ENCODE measurements at places on chromosomes 12 and 14.

DNA sequence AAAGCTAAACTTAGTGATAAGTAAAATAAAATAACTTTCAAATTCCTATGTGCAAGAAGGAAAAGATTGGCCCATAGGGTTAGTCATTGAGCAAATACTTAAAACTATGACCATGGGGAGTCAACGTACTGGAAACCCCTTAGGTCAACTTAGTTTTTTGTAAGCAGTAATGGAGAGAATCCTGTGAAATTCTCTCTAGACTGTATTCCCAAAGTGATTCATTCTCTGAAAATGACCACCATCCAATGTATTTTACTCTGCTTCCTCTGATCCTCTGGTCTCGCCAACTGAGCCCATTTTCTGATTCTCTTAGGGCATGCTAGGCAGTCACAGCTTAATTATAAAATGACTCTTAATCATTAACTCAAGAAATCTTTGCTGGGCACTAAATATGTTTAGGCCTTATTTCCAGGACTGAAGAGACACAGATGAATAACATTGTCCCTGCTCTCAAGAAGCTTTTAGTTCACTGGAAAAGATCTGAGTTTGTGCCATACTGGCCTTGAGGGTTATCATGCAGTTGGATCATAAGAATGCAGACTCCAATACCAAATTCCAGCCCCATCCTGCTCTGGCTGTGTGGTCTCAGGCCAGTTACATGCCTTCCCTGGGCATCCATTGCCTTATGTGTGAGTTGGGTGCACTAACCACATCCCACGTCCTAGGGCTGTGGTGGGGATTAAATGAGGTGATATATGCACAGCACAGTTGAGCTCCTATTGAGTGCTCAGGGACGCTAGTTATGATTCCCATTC is 732.4 kb downstream of the AACS start:
- no peak for DNase-seq

GRCh38 chr12:55495490-55495889 is 3.3 kb downstream of the OR6C68 start:
- DNase-seq, result no peak

GRCh38 chr12:100375038-100375735 is 18.3 kb downstream of the SLC17A8 start:
- DNase-seq, result no peak

DNA sequence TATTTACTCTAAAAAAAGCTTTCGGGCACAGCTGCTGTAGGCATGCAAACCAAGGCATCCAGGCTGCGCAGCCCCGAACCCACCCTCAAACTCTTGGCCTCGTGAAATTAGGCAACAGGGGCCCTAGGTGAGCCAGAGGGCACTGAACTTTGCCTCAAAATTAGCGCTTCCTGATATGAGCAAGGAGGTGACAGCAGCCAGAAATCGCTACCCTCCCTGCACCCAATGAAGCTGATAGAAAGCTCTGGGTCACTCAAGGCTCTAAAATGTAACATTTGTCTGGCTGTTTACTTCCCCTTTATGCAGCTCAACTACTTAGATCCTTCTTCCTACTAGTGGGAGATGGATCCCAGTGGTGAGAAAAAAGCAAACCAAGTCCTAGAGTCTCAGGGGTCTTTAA is 61.8 kb downstream of the PITPNM2 start:
- no peak for DNase-seq

GRCh38 chr12:132788375-132789098 is 26.9 kb upstream of the ANKLE2 start:
- DNase-seq, result no peak

DNA sequence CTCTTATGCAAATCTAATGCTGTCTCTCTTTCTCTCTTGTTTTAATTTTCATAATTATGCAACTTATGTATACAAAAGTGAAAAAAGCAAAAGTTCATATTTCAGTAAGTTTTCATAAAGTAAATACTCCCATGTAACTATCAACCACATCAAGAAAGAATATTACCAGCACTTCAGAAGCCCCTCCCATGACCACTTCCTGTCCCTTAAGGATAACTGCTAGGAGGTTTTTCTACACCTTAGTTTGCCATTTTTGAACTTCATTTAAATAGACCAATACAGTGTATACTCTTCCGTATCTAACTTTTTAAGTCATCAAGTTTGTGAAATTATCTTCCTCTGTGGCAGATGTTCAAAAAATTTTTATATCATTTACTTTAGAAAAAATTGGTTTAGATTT is 547 bp upstream of the OR4K15 start:
- no peak for DNase-seq

GRCh38 chr14:87494010-87494409 is 499.0 kb downstream of the GALC start:
- no peak for DNase-seq

- no peak for DNase-seq
Measured at GRCh38 chr14:99127651-99128167, 144.3 kb downstream of the BCL11B start.

DNA sequence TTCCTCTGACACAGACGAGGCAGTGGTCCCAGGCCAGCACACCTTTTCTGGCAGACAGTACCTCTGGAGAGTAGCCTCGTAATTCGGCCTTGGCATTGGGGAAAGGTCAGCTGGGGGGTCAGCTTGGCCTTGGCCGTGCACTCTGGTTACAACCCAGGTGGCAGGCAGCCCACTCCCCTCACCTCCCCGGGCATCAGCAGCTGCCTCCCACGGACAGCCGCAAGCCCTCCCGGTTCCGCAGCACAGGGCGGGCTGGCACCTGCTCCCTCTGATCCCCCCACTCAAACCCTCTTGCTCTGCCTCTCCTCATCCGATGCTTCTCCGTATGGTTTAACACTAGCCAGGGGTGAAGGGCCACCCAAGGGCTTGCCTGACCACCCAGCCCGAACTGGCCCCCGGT is 50.6 kb downstream of the TEAD4 start:
- DNase-seq, result no peak

- no peak for DNase-seq
Measured at GRCh38 chr14:34361504-34362011, 100.5 kb downstream of the SPTSSA start.

GRCh38 chr14:50021261-50022031 is 94.9 kb downstream of the VCPKMT start:
- DNase-seq, result no peak

GRCh38 chr14:37591311-37591940 is 3.6 kb downstream of the FOXA1 start:
- DNase-seq, result no peak

DNA sequence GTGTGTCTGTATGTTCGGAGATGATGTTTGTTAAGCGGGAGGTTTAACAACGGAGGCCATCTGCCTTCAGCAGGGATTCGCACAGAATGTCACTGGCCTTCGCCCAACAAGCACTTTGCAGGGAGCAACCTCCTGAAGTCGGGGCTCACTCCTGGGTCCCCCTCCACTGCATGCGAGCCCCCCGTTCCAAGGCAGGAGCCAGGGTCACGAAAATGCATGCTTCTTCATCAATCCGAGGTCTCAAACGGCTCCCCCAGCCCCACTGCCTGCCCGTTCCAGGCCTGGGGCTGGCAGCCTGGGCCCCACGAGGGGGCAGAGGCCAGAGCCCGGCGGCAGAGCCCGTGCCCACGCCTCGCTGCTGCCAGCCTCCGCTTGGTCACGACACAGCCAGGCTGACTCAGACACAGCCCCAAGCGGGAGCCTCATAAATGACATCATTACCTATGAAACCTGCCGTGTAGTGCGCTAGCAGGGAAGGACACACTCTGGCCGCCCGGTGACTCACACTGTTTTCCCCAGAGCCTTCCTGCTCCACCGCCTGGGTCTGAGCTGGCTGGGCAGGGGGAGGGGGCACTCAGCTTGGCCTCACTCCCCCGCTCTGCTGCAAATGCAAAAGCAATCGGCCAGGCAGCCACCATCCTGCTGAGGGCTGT is 169.5 kb upstream of the RTL1 start:
- DNase-seq, result no peak

DNA sequence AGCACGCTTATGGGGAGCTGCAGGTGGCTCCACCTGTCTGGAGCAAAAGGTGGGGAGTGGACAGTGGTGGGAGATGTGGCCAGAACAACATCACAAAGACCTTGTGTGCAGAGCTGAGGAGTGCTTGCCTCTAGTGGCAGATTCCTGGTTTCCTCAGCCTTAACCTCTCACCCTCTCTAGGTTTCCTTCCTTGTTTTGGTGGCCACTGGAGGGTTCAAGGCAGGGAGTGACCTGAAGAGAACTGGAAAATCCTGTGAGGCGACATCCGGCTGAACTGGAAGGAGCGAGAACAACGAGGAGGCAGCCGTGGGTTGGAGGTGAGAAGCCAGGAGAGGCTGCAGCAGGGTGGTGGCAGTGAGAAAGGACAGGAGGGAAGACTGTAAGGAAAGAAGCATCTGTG is 6.3 kb upstream of the FLVCR2 start:
- DNase-seq, result no peak

GRCh38 chr14:92551044-92551841 is 37.7 kb downstream of the RIN3 start:
- no peak for DNase-seq

DNA sequence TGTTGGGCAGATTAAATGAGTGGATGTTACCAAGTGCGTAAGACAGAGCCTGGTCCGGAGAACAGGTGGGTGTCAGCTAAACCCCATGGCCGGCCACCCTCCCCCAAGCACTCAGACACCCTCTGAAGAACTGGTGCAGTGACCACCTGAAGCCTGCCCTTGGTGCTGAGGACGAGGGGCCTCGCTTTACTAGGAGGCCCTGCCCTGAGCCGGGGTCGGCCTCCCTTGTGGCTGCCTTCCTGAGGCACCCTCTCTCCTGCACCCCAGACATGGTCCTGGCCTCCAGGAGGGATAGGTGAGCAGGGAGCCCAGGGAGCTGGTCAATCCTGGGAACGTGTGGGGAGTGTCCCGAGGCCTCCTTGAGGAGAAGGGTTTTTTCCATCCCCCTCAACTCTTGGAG is 4.9 kb upstream of the KIF26A start:
- DNase-seq, result no peak

DNA sequence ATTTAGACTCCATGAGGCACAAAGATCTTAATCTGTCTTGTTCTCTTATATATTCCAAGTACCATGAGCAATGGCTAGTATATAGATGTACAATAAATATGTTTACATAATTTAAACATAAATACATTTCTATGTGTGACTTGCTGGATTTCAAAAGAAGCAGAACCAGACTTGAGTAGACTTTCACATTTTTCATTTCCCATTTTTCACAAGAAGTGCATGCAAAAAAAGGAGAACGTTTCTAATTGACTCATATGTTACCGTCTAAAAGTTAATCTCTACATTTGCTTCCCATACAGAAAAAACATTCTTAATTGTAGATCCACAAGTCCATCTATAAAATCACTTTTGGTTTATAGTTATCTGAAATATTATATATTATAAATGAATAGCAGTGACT is 256.5 kb upstream of the USP15 start:
- no peak for DNase-seq

DNA sequence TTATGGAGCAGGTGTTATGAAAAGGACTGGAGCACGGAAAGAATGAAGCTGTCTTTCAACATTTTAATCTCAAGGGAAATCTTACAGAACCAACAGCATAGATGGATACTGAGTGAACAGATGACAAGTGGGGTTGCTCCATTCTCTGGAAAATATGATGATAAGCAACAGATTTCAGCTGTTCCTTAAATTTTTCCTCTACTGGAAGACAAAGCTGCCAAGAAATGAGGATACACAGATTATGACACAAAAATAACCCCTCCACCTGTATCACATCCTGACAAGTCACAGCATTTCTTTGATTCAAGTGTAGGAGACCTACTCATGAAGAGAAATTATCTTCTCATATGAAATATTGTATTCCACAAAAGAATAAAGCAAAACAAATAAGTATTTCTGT is 13.0 kb upstream of the TMTC2 start:
- DNase-seq, result no peak

DNA sequence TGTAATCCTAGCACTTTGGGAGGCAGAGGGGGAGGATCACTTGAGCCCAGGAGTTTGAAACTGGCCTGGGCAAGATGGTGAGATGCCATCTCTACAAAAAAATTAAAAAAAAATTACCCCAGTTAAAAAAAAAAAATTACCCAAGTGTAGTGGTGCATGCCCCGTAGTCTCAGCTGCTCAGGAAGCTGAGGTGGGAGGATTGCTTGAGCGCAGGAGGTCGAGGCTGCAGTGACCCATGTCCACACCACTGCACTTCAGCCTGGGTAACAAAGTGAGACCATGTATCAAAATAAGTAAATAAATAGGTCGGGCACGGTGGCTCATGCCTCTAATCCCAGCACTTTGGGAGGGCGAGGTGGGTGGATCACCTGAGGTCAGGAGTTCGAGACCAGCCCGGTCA is 128.8 kb downstream of the VRK1 start:
- no peak for DNase-seq

DNA sequence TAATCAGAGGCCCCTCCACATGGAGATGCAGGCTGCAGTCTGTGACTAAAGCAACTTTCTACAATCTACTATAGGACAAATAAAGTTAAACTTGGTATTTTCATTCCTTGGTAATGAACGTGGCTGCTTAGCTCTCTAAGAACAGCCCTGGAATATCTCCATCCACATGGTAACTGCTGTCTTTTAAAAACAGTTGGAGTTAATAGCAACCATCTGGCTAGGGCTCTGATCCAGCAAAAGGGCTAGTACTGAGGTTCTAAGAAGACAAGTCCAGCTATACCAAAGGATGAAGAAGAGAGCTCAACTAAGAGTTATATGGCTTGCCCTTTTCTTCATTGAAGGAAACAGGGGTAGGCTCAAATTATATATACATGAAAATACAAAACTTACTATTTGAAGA is 920.1 kb downstream of the FLRT2 start:
- no peak for DNase-seq

GRCh38 chr12:120625557-120626419 is 14.6 kb upstream of the CABP1 start:
- DNase-seq, result no peak

DNA sequence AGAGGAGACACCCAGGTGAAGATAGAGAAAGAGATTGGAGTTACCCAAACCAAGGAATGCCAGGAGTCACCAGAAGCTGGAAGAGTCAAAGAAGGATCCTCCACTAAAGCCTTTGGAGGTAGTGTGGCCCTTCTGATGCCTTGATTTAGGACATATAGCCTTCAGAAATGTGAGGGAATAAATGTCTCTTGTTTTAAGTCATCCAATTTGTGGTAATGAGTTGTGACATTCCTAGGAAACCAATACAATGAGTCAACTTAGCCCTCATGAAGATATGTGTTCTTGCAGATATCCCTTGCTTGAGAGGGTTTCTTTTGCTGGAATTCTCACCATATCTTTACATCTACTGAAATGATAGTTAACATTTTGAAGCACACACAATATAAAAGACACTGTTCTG is 58.8 kb downstream of the CCER1 start:
- no peak for DNase-seq

- no peak for DNase-seq
Measured at GRCh38 chr12:27498149-27498548, 25.9 kb upstream of the PPFIBP1 start.

DNA sequence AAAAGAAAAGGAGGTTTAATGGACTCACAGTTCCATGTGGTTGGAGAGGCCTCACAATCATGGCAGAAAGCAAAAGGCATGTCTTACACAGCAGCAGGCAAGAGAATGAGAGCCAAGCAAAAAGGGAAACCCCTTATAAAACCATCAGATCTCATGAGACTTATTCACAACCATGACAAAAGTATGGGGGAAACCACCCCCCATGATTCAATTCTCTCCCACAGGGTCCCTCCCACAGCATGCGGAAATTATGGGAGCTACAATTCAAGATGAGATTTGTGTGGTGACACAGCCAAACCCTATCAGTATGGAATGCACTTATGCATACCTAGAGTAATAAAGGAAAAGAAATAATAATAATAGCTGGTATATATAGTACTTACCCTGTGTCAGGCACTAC is 4.5 kb upstream of the GLIPR1 start:
- no peak for DNase-seq

GRCh38 chr12:15858353-15858752 is 23.8 kb upstream of the STRAP start:
- DNase-seq, result no peak

- DNase-seq, result no peak
Measured at GRCh38 chr14:64478634-64479250, 13.4 kb downstream of the AKAP5 start.
